ENCODE measurements at places on chromosomes 5 and 9. TPM values are rescaled to one million over a fixed set of nuclear protein-coding genes. Genes with fewer than 3 reads are reported as not detected.
A peak's percentile ranks its signal among the peaks of the same experiment; 100 is the strongest.

DNA sequence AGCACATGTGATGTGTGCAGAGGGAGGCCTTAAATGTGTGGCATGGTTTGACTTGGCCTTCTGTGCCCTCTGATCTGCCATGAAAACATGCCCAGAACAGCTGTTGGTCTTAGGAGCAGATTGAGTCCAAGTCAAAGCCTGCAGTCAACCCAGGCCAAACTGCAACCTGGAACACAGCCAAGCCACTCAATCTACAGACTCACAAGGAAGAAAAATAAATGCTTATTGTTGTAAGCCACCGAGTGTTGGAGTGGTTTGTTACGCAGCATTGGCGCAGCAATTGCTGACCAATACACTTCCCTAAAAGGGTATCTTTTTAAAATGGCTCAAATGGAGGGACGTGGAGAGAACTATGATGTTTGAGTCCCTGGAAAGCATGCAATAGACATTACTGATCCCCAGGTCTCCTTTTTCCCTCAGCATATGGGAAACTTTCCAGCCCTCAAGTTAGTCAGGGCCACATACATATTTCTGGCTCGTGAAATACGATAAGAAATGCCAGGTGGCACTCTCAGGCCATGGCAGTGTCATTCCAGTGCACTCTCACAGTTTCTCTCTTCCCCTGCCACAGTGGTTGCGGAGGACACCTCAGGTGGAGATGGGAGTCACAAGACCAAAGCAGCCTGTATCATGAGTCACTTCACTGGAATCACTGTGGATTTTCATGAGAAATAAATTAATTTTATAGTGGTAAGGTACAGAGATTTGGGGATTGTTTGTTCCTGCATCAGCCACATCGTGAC is 168.0 kb upstream of the ZNF618 start:
- H3K36me3 ChIP-seq, result no peaks in the 10 kb centered on the region
- H3K27ac ChIP-seq, result no peak overlapping the region
- DNase-seq, result no peak
- H3K4me1 ChIP-seq, result no peaks in the 10 kb centered on the region
- peaks cover 14% of the 10 kb centered on the region for H3K27me3 ChIP-seq

DNA sequence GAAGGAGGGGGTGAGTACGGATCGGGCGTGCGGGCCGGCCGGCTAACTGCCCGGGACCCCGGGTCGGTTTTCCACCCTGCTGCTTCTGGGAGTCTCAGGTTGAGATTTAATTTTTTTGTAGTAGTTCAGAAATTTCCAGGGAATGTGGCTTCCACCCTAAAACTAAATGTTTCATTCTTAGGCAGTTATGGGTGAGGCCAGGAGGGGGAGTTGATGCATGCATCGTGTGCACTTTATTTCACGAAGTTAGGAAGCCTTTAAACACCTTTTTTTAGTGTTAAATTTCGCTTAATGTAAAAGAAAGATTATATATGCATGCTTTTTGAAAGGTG is 905 bp downstream of the CDK9 start:
- DNase-seq, result no peak
- H3K36me3 ChIP-seq, result peaks cover 38% of the 10 kb centered on the region
- peak overlapping the region; percentile 95 for H3K4me3 ChIP-seq
- peaks cover 61% of the 10 kb centered on the region for H3K4me1 ChIP-seq

GRCh38 chr9:96047741-96048103 is 172.2 kb downstream of the ERCC6L2 start:
- no peak overlapping the region for H3K4me3 ChIP-seq
- no peaks in the 10 kb centered on the region for H3K27me3 ChIP-seq
- H3K36me3 ChIP-seq, result no peaks in the 10 kb centered on the region
- peak overlapping the region; percentile 75 for H3K27ac ChIP-seq
- H3K4me1 ChIP-seq, result peaks cover 5% of the 10 kb centered on the region

DNA sequence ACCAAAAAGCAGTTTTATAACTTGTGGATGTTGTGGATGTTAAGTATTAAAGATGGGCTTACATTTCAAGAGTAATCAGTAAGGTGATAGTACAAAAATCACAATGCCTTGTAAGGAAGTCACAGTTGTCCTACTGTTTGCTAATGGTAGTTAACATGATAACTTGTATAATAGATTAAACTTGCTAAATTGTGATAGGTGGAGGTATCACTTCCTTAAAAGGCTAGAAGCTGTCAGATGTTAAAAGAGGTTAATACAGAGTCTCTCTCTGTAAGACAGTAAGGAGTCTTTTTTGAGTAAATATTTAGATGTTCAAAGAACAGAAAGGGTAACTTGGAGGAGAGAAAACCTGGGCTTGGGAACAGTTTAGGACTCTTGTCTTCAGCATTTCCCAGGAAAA is 14.2 kb upstream of the MACIR start:
- H3K27me3 ChIP-seq, result peaks cover 24% of the 10 kb centered on the region
- DNase-seq, result no peak
- no peak overlapping the region for H3K4me3 ChIP-seq
- H3K36me3 ChIP-seq, result no peaks in the 10 kb centered on the region
- no peak overlapping the region for H3K27ac ChIP-seq
- H3K4me1 ChIP-seq, result peaks cover 4% of the 10 kb centered on the region

GRCh38 chr9:92208693-92209524 is 84.6 kb downstream of the IARS1 start:
- no peak overlapping the region for H3K27ac ChIP-seq
- no peaks in the 10 kb centered on the region for H3K27me3 ChIP-seq
- peaks cover 54% of the 10 kb centered on the region for H3K36me3 ChIP-seq
- DNase-seq, result no peak

- no peaks in the 10 kb centered on the region for H3K27me3 ChIP-seq
- H3K27ac ChIP-seq, result no peak overlapping the region
- H3K36me3 ChIP-seq, result no peaks in the 10 kb centered on the region
- H3K4me1 ChIP-seq, result no peaks in the 10 kb centered on the region
- no peak overlapping the region for H3K4me3 ChIP-seq
These were observed 176.4 kb upstream of the CCNG1 start for GRCh38 chr5:163260961-163261360.

- H3K4me3 ChIP-seq, result no peak overlapping the region
- H3K27ac ChIP-seq, result no peak overlapping the region
- no peaks in the 10 kb centered on the region for H3K36me3 ChIP-seq
- H3K27me3 ChIP-seq, result no peaks in the 10 kb centered on the region
These were observed 14.8 kb downstream of the RASEF start for GRCh38 chr9:83047839-83048775.

GRCh38 chr5:78268356-78268755 is 26.1 kb downstream of the AP3B1 start:
- peaks cover 21% of the 10 kb centered on the region for H3K36me3 ChIP-seq
- H3K27me3 ChIP-seq, result no peaks in the 10 kb centered on the region
- DNase-seq, result no peak
- H3K4me1 ChIP-seq, result peaks cover 6% of the 10 kb centered on the region

GRCh38 chr5:79200573-79201183 is 35.3 kb upstream of the JMY start:
- H3K4me3 ChIP-seq, result no peak overlapping the region
- no peaks in the 10 kb centered on the region for H3K27me3 ChIP-seq
- no peak for DNase-seq
- H3K4me1 ChIP-seq, result no peaks in the 10 kb centered on the region
- no peaks in the 10 kb centered on the region for H3K36me3 ChIP-seq
- H3K27ac ChIP-seq, result no peak overlapping the region

- H3K4me3 ChIP-seq, result no peak overlapping the region
- H3K27me3 ChIP-seq, result peaks cover 6% of the 10 kb centered on the region
- peaks cover 14% of the 10 kb centered on the region for H3K4me1 ChIP-seq
- no peak for DNase-seq
These were observed 62.0 kb downstream of the ANKRD33B start for GRCh38 chr5:10625700-10626472.

GRCh38 chr9:4788703-4789102 is 4.0 kb upstream of the RCL1 start:
- H3K36me3 ChIP-seq, result no peaks in the 10 kb centered on the region
- H3K4me3 ChIP-seq, result no peak overlapping the region
- no peak for DNase-seq
- H3K4me1 ChIP-seq, result peaks cover 23% of the 10 kb centered on the region
- H3K27ac ChIP-seq, result no peak overlapping the region
- H3K27me3 ChIP-seq, result no peaks in the 10 kb centered on the region

- H3K36me3 ChIP-seq, result peaks cover 4% of the 10 kb centered on the region
- H3K27me3 ChIP-seq, result no peaks in the 10 kb centered on the region
- H3K4me3 ChIP-seq, result no peak overlapping the region
- no peaks in the 10 kb centered on the region for H3K4me1 ChIP-seq
- DNase-seq, result no peak
- no peak overlapping the region for H3K27ac ChIP-seq
These were observed 133.9 kb downstream of the PAM start for GRCh38 chr5:102889033-102889432.

- no peak for DNase-seq
- no peaks in the 10 kb centered on the region for H3K4me1 ChIP-seq
- no peak overlapping the region for H3K27ac ChIP-seq
- no peaks in the 10 kb centered on the region for H3K27me3 ChIP-seq
- no peak overlapping the region for H3K4me3 ChIP-seq
These were observed 251.5 kb downstream of the KCTD16 start for GRCh38 chr5:144422018-144422727.

DNA sequence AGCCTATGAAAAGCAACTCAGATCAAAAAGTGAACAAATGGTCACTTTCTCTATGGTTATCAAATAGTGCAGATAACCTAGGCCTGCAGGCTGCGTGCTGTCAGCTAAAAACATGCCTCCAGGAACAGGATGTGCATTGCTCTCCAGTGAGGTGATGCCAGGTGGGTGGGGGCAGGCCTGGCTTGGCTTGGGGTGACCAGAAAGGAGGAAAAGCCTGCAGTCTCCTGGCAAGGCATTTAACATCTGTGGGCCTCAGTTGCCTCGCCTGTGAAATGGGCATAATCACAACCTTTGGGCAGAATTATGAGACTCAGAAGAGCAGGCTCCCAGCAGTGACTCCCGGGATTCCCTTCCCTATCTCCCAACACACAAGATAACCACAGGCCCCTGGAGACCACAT is 135.9 kb downstream of the COL23A1 start:
- no peaks in the 10 kb centered on the region for H3K36me3 ChIP-seq
- no peak overlapping the region for H3K27ac ChIP-seq
- H3K4me3 ChIP-seq, result no peak overlapping the region
- no peak for DNase-seq
- no peaks in the 10 kb centered on the region for H3K27me3 ChIP-seq

GRCh38 chr9:84436386-84437109 is 96.0 kb upstream of the SLC28A3 start:
- no peak overlapping the region for H3K4me3 ChIP-seq
- no peaks in the 10 kb centered on the region for H3K36me3 ChIP-seq
- DNase-seq, result no peak
- H3K27ac ChIP-seq, result no peak overlapping the region
- no peaks in the 10 kb centered on the region for H3K4me1 ChIP-seq

DNA sequence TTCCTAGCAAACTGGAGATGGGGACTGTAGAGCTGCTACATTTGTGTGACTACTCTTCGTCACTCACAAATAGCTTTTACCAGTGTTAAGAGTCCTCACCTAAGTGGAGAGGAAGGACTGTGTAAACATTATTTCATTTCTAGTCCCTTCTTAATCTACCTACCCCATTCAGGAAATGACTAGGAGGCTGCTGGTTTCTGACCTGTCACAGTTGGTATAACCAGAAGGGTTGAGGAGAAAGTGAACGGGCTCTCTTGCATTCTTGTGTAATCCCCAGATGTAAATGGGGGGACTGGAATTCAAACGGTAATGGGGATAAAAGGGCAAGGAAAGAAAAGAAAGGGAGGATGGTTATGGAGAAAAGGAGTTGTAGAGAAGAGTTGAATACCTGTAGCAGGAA is 35.4 kb upstream of the BNIP1 start:
- no peaks in the 10 kb centered on the region for H3K36me3 ChIP-seq
- H3K27ac ChIP-seq, result peak overlapping the region; percentile 43
- DNase-seq, result no peak

GRCh38 chr9:81693671-81694378 is 4.5 kb upstream of the TLE1 start:
- no peak overlapping the region for H3K27ac ChIP-seq
- peaks cover 2% of the 10 kb centered on the region for H3K36me3 ChIP-seq
- no peak for DNase-seq
- no peak overlapping the region for H3K4me3 ChIP-seq
- peaks cover 8% of the 10 kb centered on the region for H3K4me1 ChIP-seq

DNA sequence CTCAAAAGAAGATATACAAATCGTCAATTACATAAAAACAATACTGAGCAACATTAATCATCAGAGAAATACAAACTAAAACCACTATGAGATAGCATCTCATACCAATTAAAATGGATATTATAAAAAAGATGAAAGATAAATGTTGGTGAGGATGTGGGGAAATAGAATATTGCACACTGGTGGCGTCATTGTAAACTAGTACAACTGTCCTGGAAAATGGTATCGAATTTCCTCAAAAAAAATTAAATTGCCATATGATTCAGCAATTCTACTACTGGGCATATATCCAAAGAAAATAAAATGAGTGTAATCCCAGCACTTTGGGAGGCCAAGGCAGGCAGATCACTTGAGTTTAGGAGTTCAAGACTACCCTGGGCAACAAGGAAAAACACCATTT is 326.0 kb upstream of the FTMT start:
- no peaks in the 10 kb centered on the region for H3K27me3 ChIP-seq
- H3K27ac ChIP-seq, result no peak overlapping the region
- DNase-seq, result no peak
- H3K4me3 ChIP-seq, result no peak overlapping the region
- no peaks in the 10 kb centered on the region for H3K36me3 ChIP-seq

- no peak overlapping the region for H3K27ac ChIP-seq
- no peak for DNase-seq
- H3K4me1 ChIP-seq, result peaks cover 32% of the 10 kb centered on the region
- H3K4me3 ChIP-seq, result no peak overlapping the region
- no peaks in the 10 kb centered on the region for H3K27me3 ChIP-seq
- peaks cover 6% of the 10 kb centered on the region for H3K36me3 ChIP-seq
These were observed 4.0 kb downstream of the LTC4S start for GRCh38 chr5:179797741-179798140.

DNA sequence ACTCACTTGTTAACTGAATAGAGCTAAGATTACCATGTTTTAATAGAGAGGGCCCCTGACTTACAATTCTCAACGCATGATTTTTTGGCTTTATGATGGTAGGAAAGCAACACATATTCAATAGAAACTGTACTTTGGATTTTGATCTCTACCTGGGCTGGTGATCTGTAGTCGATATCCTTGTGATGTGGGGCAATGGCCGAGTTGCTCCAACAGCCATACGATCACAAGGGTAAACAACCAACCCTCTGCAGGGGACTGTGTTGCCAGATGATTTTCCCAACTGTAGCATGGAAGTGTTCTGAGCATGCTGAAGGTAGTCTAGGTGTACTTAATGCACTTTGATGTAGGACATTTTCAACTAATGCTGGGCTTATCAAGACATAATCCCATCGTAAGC is 36.5 kb downstream of the NSUN2 start:
- H3K27ac ChIP-seq, result no peak overlapping the region
- no peaks in the 10 kb centered on the region for H3K4me1 ChIP-seq
- H3K4me3 ChIP-seq, result no peak overlapping the region
- DNase-seq, result no peak
- no peaks in the 10 kb centered on the region for H3K27me3 ChIP-seq
- H3K36me3 ChIP-seq, result peaks cover 47% of the 10 kb centered on the region

Gene MYOT
- total RNA-seq, result not detected

Gene FRRS1L
- not detected for total RNA-seq

Gene PAPPA
- total RNA-seq, result not detected

Gene HACD4
- total RNA-seq, result 1.6 TPM

Gene OGN
- not detected for total RNA-seq

Gene BNC2
- not detected for total RNA-seq

Data from activated naive CD4-positive, alpha-beta T cell treated with anti-CD3 and anti-CD28 coated beads for 36 hours (primary cell).